Psoas muscle (tissue), 8 donors: ENCODE measurements at places on chromosomes 2 and 18. TPM values are rescaled to one million over a fixed set of nuclear protein-coding genes. Genes with fewer than 3 reads are reported as not detected.

GRCh38 chr2:210302326-210302725 lies 12.6 kb downstream of the MYL1 start:
- no peak for DNase-seq

- DNase-seq: no peak
Observed at GRCh38 chr2:23002234-23002633, 382.7 kb upstream of the KLHL29 start.

DNA sequence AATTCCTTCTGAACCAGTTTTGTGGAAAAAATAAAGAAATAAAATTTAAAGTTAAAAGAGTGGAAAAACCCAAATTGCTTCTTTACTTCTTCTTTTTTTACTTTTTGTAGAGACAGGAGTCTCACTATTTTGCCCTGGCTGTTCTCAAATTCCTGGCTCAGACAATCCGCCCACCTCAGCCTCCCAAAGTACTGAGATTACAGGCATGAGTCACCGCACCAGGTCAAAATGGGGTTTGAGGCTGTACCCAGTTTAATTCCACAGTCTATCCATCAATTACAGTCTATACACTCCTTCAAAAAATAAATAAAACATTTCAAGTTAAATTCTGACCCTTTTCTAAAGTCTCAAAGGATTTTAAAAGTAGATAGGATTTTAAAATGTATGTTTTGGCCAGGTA lies 120.3 kb downstream of the FAM161A start:
- DNase-seq: no peak

DNA sequence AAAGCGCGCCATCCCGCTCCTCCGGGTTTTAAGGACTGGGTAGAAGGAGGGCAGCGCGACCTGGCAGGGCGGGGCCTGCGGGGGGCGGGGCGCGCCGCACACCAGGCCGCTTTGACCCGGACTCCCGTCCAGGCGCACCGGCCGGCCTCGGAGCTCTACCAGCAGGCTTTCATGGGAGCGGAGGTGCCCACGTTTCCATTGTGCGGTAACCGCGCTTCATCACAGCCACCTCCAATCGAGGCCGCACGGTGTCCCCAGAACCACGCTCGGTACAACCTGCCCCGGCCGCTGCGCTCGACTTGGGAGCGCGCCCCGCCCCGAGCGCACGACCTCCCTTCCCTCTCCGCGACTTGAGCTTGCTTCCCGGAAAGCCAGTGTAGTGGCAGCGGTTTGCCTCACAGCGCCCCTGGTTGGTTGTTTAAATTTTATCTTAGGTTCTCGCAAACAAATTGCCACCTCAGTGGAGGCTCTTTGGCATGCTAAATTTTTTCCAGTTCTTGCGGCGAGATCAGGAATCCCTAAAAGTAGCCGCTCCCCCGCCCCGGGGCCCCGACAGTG lies 280 bp upstream of the CYP1B1 start:
- DNase-seq: peak; percentile 78

DNA sequence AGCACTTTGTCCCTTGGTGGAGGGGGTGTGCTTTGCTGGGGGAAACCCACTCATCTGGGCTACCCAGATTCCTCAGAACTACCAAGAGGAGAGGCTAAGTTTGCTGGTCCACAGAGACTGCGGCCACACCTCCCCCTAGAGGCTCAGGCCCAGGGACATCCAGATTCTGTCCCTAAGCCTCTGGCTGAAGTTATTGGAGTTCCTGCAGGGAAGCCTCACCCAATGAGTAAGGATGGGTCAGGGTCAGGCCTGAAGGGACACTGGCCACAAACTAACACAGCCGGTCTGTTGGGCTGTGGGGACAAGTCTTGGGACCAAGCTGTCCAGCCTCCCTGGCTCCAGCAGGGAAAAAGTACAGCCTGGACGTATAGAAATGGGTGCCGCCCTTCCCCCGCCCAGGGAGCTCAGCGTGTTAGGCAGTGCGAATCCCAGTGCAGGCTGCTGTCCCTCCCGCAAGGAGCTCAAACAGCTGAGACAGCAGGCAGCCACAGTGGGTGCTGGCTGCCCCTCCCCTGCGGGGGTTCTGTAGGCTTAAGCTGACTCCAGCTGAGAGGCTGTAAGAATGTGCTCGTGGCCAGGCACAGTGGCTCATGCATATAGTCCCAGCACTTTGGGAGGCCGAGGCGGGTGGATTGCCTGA lies 86.9 kb upstream of the ARL5A start:
- DNase-seq: no peak

Gene CASP10
- 3.1 TPM for total RNA-seq
